ENCODE measurements at places on chromosomes 4 and X. TPM values are rescaled to one million over a fixed set of nuclear protein-coding genes. Genes with fewer than 3 reads are reported as not detected.
A peak's percentile ranks its signal among the peaks of the same experiment; 100 is the strongest.

GRCh38 chrX:8721536-8721935 lies 10.4 kb downstream of the ANOS1 start:
- H3K27ac ChIP-seq, result no peak overlapping the region
- no peaks in the 10 kb centered on the region for H3K4me1 ChIP-seq
- H3K4me3 ChIP-seq, result no peak overlapping the region
- DNase-seq, result no peak

DNA sequence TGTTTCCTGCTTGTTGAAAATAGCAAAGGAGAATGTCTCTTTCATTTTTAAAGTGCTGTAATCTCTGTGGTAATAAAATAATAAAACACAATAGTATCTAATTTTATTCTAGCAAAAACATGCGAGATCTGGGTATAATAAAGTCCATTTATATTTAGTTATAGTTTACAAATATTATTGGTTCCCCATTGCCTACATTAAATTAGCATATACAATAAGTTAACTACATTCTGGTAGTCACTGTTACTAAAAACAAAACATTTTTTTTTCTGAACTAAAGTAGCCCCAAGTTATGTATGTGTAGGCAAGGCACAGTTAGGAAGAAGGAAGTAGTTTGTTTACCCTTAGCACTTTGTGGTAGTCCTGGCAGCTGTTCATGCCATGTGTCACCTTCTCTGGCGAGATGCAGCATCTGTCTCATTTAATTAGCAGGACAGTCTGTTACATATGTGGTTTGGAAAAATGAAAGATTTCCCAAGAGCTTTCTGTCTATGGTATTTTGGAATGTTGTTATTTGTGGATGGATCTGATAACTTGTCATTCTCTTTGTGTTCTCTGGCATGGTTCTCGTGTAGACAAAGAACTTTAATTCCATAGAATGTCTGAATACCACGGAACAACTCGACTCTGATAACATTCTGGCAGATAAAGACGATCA lies 231.3 kb upstream of the PITX2 start:
- DNase-seq, result no peak
- H3K36me3 ChIP-seq, result no peaks in the 10 kb centered on the region
- no peaks in the 10 kb centered on the region for H3K27me3 ChIP-seq
- no peak overlapping the region for H3K27ac ChIP-seq
- H3K4me3 ChIP-seq, result no peak overlapping the region
- no peaks in the 10 kb centered on the region for H3K4me1 ChIP-seq

Gene NAT8L
- not detected for total RNA-seq

GRCh38 chr4:121155893-121156292 lies 8.2 kb downstream of the TNIP3 start:
- H3K27ac ChIP-seq, result no peak overlapping the region
- H3K4me3 ChIP-seq, result no peak overlapping the region
- no peak for DNase-seq

GRCh38 chr4:6955261-6955911 lies 45.8 kb downstream of the TBC1D14 start:
- no peaks in the 10 kb centered on the region for H3K27me3 ChIP-seq
- H3K27ac ChIP-seq, result peak overlapping the region; percentile 85
- DNase-seq, result no peak
- no peaks in the 10 kb centered on the region for H3K36me3 ChIP-seq

- no peaks in the 10 kb centered on the region for H3K27me3 ChIP-seq
- no peaks in the 10 kb centered on the region for H3K36me3 ChIP-seq
- H3K4me3 ChIP-seq, result no peak overlapping the region
- no peak for DNase-seq
- no peaks in the 10 kb centered on the region for H3K4me1 ChIP-seq
Measured at GRCh38 chr4:80136270-80136669, 61.0 kb upstream of the PRDM8 start.

DNA sequence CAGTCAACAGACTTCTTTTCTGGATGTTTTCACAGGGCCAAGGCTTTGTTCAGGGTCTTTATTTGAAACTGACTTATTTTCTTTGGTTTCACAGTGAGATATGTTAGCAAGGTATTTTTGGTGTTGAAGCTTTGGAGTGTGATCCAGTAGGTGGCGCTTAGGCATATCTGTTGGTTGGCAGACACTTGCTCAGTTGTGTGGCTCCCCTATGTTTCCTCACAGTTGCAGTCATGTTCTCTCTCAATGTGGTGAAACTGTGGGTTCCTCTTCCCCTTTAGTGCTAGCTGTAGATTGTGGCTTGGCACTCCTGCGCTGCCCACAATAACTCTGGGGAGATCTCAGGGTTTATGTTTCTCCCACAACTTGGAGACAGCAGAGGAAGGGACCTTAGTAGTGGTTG lies 460.8 kb downstream of the SLITRK2 start:
- H3K4me3 ChIP-seq, result no peak overlapping the region
- no peaks in the 10 kb centered on the region for H3K27me3 ChIP-seq
- H3K36me3 ChIP-seq, result no peaks in the 10 kb centered on the region
- no peak overlapping the region for H3K27ac ChIP-seq
- no peaks in the 10 kb centered on the region for H3K4me1 ChIP-seq
- no peak for DNase-seq

Gene APBB2
- 29.2 TPM for total RNA-seq

- H3K36me3 ChIP-seq, result no peaks in the 10 kb centered on the region
- H3K27me3 ChIP-seq, result no peaks in the 10 kb centered on the region
- DNase-seq, result no peak
- no peak overlapping the region for H3K4me3 ChIP-seq
Measured at GRCh38 chrX:77962068-77962902, 7.2 kb downstream of the PGAM4 start.

Gene SHROOM3
- 32.2 TPM for total RNA-seq

GRCh38 chrX:7061429-7061828 lies 86.1 kb upstream of the STS start:
- no peak for DNase-seq
- H3K27me3 ChIP-seq, result no peaks in the 10 kb centered on the region
- no peaks in the 10 kb centered on the region for H3K36me3 ChIP-seq
- H3K4me3 ChIP-seq, result no peak overlapping the region
- no peak overlapping the region for H3K27ac ChIP-seq

GRCh38 chr4:74659576-74660411 lies 134.5 kb downstream of the BTC start:
- no peak for DNase-seq
- H3K36me3 ChIP-seq, result no peaks in the 10 kb centered on the region
- H3K27me3 ChIP-seq, result no peaks in the 10 kb centered on the region
- H3K4me3 ChIP-seq, result no peak overlapping the region
- H3K27ac ChIP-seq, result peak overlapping the region; percentile 72
- H3K4me1 ChIP-seq, result peaks cover 13% of the 10 kb centered on the region

DNA sequence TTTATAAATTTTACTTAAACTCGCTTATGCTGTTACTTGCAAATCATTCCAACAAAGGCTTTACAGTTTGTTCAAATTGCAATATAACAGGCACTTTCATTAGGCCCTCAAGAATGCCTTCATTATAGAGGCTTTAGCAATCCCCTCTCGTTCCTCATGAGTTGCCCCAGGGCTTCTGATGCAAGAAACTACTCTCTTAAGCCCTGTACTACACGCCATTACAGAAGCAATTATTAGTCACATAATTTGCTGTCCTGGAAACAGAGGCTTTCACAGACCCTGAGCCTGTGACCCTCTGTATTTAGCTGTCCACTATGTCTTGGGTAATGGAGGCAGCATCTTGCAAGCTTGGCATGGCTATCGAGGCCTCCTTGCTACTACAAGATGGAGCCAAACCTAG lies 965.9 kb upstream of the DIAPH2 start:
- no peaks in the 10 kb centered on the region for H3K27me3 ChIP-seq
- no peaks in the 10 kb centered on the region for H3K36me3 ChIP-seq
- DNase-seq, result no peak

DNA sequence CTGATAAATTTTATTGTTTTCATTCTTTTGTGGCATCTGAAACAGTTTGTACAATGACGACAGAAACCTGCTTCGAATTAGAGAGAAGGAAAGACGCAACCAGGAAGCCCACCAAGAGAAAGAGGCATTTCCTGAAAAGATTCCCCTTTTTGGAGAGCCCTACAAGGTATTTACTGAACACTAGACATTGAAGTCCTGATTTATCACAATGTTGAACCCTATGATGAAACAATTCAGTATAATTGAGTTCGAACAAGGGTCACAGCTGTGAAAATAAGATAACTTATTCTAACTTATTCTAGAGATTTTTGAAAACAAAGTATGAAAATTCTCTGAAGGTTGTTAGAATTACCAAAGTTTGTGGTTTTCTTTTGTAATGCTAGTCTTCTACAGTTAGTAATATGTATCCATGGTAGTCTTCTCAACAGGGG lies 111.3 kb downstream of the AFF1 start:
- no peak for DNase-seq
- H3K27me3 ChIP-seq, result no peaks in the 10 kb centered on the region
- H3K36me3 ChIP-seq, result peaks cover 46% of the 10 kb centered on the region
- H3K4me3 ChIP-seq, result no peak overlapping the region

- no peaks in the 10 kb centered on the region for H3K36me3 ChIP-seq
- H3K27ac ChIP-seq, result no peak overlapping the region
- no peak overlapping the region for H3K4me3 ChIP-seq
Measured at GRCh38 chrX:27162496-27162895, 300.6 kb downstream of the PPP4R3C start.

DNA sequence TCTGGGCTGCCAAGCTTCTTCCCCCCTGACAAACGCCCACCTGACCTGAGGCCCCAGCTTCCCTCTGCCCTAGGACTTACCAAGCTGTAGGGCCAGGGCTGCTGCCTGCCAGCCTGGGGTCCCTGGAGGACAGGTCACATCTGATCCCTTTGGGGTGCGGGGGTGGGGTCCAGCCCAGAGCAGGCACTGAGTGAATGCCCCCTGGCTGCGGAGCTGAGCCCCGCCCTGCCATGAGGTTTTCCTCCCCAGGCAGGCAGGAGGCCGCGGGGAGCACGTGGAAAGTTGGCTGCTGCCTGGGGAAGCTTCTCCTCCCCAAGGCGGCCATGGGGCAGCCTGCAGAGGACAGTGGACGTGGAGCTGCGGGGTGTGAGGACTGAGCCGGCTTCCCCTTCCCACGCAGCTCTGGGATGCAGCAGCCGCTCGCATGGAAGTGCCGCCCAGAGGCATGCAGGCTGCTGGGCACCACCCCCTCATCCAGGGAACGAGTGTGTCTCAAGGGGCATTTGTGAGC lies 37.0 kb downstream of the HTRA3 start:
- H3K27me3 ChIP-seq, result peaks cover 11% of the 10 kb centered on the region
- no peak overlapping the region for H3K4me3 ChIP-seq
- no peaks in the 10 kb centered on the region for H3K36me3 ChIP-seq
- no peak overlapping the region for H3K27ac ChIP-seq
- no peak for DNase-seq

DNA sequence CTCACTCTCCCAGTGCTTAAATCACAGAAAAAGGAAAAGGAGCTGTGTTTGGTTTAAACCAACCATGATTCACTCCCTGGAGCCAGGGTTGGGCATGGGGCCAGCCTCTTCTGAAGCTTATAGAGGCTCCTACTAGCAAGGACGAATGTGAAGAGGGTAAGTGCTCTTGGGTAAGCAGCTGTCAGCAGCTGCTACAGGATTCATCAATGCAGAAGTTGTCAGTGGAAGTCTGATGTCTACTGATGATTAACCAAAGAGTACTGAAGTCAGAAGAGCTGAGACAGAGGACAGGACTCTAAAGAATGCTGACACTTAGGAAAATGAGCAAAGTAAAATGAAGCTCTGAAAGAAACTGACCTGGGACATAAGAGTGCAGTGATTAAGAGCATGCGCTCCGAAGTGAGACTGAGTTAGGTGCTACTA lies 32.7 kb upstream of the JADE1 start:
- no peak overlapping the region for H3K4me3 ChIP-seq
- no peaks in the 10 kb centered on the region for H3K36me3 ChIP-seq
- no peak for DNase-seq
- no peaks in the 10 kb centered on the region for H3K27me3 ChIP-seq
- peaks cover 9% of the 10 kb centered on the region for H3K4me1 ChIP-seq
- no peak overlapping the region for H3K27ac ChIP-seq

DNA sequence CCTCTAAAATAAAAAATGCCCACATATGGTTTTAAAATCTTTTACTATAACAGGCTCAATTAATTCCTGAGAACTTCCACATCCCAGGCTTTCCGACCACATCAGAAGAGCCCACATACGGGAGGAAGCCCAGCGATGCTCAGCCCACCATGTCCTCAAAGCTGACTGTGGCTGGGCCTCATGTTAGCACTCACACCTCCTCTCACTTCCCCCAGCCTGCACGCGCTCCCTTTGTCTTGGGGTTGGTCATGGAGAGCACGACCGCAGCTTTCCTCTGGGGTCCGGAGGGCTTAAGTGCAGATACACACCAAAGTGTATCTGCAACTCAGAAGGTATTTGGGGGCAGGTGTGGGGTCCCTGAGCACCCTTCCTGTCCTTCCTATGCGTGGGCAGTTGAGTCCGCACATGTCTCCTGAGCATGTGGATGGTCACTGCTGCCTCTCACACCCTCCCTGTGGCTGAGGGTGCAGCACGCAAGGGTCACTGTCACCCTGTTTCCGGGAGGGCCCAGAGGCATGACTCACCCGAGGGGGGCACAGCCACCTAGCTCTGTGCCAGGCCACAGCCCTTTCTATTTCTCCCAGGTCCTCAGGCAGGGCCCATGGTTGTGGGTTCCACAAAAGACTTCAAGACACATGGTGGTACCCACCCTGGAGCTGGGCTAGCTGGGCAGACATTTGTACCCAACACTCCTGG lies 21.2 kb downstream of the WDR1 start:
- no peaks in the 10 kb centered on the region for H3K27me3 ChIP-seq
- H3K4me3 ChIP-seq, result no peak overlapping the region
- peaks cover 97% of the 10 kb centered on the region for H3K4me1 ChIP-seq
- peak overlapping the region; percentile 91 for H3K27ac ChIP-seq

DNA sequence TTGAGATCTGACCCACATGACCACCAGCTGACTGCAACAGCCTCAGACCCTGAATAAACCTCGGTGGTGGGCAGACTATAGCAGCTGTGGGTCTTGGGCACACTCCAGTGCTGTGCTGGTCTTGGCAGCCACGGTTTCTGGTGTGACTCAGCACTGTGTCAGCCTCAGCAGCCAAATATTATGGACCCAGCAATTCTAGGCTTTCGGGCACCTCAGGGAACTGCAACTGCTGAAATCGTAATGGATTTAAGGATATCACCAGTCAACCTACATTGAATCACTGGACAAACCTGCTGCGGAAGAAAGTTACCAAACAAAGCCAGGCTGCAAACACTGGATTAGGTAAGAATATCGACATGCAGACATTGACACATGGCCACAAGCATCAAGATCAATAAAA lies 10.5 kb upstream of the UBE2NL start:
- H3K4me3 ChIP-seq, result no peak overlapping the region
- no peaks in the 10 kb centered on the region for H3K36me3 ChIP-seq
- no peak overlapping the region for H3K27ac ChIP-seq
- no peaks in the 10 kb centered on the region for H3K27me3 ChIP-seq
- DNase-seq, result no peak

DNA sequence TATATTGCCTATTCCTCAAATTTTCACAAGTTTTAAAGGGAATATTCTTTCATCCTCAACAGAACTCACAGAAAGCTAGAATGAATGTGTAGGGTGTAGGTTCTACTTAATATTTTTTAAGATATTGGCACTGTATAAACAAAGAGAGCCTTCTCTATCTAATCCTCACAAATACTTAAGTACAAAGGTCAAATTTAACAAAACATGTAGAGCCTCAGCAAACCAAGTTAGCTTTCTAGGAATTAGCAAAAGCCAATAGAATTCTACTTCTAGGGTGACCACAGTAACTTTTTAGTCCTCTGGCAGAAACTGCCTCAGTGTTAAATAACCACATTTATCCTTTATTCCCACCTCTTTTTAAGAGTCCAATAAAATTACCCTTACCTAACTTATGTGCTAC lies 19.3 kb downstream of the DHX15 start:
- H3K4me1 ChIP-seq, result peaks cover 53% of the 10 kb centered on the region
- no peak for DNase-seq
- no peak overlapping the region for H3K27ac ChIP-seq
- H3K4me3 ChIP-seq, result no peak overlapping the region

Measured in esophagus squamous epithelium (tissue), 5 donors.